BJ (cell line): ENCODE measurements at places on chromosomes 16 and 17.

GRCh38 chr17:16121915-16122314, 93.4 kb downstream of the NCOR1 start:
- DNase-seq = no peak

DNA sequence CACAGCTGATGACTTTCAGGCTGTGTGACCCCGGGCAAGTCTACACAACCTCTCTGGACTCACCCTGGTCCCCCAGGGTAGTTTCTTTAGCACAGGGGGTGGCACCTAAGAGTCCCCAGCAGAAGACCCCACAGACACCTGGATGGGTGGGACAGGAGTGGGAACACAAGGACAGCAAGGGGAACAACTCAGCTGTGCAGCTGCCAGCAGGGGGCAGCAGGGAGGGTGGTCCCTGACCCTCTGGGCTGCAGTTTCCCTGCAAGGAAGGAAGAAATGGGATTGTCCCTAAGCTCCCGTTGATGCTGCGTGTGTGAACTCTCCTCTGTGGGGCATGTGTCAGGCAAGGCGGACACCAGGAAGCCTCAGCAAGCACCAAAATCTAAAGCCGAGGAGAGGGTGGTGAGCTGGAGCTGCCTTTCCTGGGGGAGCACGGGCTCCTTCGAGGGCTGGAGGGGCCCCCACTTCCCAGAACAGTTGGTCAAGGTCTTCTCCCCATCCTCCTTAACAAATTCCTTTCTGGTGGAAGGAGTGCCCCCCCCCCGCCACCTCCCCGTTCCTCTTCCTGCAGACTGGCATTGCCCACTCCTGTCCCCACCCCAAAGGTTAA, 24.1 kb upstream of the CDH5 start:
- DNase-seq = no peak

DNA sequence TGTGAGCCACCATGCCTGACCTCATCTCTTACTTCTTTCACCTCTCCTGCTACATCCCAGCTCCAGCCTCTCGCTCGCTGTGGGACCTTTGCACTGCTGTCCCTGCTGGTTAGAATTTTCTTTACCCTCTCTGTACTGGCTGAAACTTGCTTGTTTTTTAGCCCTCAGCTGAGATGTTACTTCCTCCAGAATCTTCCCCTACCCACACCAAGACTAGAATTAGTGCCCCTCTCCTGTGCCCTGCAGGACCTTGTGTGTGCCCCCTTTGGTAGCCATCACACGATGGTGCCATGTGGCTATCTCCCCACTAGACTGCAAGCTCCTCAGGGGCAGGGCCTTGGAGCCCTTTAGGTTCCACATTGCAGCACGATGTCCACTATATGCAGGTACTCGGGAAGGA, 84.1 kb downstream of the AIPL1 start:
- no peak for DNase-seq

DNA sequence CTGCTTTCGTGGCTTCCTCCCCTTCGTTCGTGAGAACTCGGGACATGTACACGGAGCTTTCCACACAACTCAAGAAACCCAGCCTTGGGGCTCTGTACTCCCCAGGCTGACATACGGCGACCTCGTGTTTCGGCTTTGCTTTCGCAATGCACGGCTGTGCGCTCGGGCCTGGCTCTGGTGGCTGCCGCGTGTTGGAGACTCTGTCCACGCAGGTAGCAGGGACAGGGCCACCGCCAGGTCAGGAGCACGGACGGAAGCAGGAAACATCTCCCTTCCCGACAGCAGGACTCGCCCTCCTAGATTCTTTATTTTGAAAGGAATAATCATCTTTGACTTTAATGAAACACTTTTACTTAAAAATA, 17.3 kb downstream of the UTS2R start:
- DNase-seq = no peak

DNA sequence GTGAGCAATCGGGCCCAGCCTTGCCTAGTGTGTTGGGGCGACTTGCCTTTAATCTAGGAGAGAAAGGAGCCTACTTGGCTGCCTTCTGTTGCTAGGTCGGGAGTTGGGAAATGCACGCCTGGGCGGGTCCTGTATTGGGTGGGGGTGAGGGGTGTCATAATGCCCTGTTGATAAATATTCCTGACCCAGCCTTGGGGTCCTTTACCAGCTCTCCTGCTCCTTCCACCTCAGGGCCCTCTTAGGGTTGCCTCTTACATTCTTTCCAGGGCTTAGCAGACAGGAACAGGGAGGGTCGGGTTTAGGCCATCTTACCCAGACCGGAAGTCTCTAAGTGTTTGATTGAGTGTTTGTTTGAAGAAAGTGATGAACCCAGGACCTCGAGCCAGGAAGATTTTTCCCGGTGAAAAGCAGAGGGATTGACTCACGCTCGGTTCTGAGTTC, 112.9 kb downstream of the SEC14L1 start:
- no peak for DNase-seq

- no peak for DNase-seq
These were observed 77.1 kb downstream of the PRKCA start for GRCh38 chr17:66379544-66379943.

DNA sequence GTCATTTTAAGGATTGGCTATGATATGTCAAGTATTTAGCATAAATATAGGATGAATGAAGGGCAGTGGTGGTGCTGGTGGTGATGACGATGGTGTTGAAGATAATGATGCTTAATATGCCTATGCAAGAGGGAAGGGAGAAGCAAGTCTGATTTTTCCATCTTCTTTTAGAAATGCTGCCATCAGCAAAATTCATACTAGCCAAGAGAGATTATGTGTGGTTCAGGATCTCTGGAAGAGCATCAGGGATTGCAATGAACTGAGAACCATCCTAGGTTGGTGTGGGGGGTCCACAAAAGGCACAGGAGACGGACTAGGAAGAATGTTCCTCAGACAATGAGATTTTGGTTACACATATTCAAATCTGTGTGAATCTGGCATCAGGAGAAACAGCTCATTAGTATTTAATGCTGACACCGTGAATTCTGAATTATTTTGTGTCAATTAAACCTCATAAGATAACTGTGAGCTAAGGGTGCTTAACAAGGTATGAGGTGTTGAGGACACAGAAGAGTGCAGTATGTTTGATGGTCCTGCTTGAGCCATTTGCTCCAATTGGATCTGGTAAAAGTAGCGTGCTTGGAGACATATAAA, 1120.8 kb upstream of the GOT2 start:
- DNase-seq = no peak

GRCh38 chr17:58096892-58097291, 13.7 kb downstream of the DYNLL2 start:
- DNase-seq = no peak

GRCh38 chr16:2159175-2159838, 3.7 kb downstream of the TRAF7 start:
- DNase-seq = no peak
